ENCODE measurements at places on chromosomes 5 and 9. TPM values are rescaled to one million over a fixed set of nuclear protein-coding genes. Genes with fewer than 3 reads are reported as not detected.

Gene LRRC70
- 27.7 TPM for total RNA-seq

Gene NTNG2
- under 0.01 TPM for total RNA-seq

Gene PDLIM4
- total RNA-seq = 66.9 TPM

Gene PRSS3
- 29.9 TPM for total RNA-seq

Gene FAM174A
- 27.0 TPM for total RNA-seq

Gene SH2D3C
- 57.2 TPM for total RNA-seq

Gene C9orf43
- 0.15 TPM for total RNA-seq

Gene CDX1
- total RNA-seq = not detected

Gene C5orf58
- total RNA-seq = not detected

Gene PAIP2
- 109 TPM for total RNA-seq

Gene ECSCR
- total RNA-seq = 312 TPM

Gene HTR1A
- total RNA-seq = not detected

Gene C9
- total RNA-seq = not detected

All from epithelial cell of umbilical artery (primary cell).